ENCODE measurements at places on chromosomes 13 and 19. TPM values are rescaled to one million over a fixed set of nuclear protein-coding genes. Genes with fewer than 3 reads are reported as not detected.

ANGPTL8 gene
- 0.38 TPM for polyA plus RNA-seq

DNA sequence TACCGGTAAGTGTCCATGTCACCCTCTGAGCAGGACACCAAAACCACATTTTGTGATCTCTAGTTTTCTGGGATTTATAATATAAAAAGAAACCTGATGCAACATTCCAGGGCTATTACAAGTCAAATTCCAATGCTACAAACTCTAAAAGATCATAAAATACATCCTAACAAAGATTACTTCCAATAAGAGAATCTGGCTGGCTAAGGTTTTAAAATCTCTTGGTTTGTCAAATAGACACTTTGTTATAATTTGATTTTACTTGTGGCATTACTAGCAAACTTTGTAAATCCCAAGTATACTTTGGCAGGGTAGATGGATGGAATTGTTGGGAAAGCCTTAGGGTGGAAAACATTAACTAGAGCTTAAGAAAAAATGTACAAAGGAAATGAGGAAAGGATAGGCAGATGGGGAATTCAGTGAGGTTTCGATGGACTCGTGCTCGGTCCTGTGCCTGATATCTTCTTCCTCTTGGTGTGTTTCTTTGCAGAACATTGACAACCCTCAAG, 74.0 kb upstream of the POMP start:
- DNase-seq, result no peak

GRIK5 gene
- polyA plus RNA-seq, result 4.8 TPM

DNA sequence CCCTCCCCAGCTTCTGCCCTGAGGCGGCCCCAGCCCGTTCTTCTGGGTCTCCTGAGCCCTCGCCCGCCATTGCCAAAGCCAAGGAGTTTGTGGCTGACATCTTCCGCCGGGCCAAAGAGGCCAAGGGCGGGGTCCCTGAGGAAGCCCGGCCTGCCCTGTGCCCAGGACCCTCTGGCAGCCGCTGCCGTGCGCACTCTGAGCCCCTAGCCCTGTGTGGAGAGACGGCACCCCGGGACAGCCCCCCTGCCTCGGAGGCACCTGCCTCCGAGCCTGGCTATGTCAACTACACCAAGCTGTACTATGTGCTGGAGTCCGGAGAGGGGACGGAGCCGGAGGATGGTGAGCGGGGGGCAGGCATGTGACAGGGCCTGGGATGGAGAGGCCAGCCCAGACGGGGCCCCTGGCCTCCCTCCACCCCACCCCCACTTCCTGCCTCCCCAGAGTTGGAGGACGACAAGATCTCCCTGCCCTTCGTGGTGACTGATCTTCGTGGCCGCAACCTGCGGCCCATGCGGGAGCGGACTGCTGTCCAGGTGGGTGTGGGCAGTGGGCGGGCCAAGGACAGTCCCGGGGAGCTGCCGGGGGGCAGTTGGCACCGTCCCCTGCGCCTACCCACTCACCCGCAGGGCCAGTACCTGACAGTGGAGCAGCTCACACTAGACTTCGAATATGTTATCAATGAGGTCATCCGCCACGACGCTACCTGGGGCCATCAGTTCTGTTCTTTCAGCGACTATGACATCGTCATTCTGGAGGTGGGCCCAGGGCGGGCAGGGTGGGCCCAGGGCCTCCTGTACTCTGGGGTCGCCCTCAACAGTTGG, 7.0 kb downstream of the DCAF15 start:
- DNase-seq, result no peak

IZUMO4 gene
- 32.8 TPM for polyA plus RNA-seq

MED4 gene
- polyA plus RNA-seq, result 34.9 TPM

METTL21C gene
- not detected for polyA plus RNA-seq

- DNase-seq, result no peak
These were observed 19.9 kb upstream of the CYP4F8 start for GRCh38 chr19:15595069-15595468.

GRCh38 chr19:4139614-4140236, 13.7 kb upstream of the CREB3L3 start:
- DNase-seq, result peak; percentile 84

GRCh38 chr13:23960566-23961156, 63.4 kb upstream of the C1QTNF9B start:
- no peak for DNase-seq

- no peak for DNase-seq
These were observed 5.2 kb downstream of the AKT2 start for GRCh38 chr19:40279761-40280607.

DNA sequence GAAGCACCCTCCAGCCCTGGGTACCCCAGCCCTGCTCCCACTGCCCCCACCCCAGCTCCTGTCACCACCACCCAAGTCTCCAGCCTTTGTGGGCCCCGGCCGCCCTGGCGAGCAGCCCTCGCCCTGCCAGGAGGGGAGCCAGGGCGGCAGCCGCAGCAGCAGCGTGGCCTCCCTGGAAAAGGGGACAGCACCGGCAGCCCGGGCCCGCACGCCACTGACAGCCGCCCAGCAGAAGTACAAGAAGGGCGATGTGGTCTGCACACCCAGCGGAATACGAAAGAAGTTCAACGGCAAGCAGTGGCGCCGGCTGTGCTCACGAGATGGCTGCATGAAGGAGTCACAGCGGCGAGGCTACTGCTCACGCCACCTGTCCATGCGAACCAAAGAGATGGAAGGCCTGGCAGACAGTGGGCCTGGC, 3.9 kb downstream of the CIC start:
- no peak for DNase-seq

GRCh38 chr13:40220299-40220935, 446.0 kb downstream of the FOXO1 start:
- DNase-seq, result no peak

DNA sequence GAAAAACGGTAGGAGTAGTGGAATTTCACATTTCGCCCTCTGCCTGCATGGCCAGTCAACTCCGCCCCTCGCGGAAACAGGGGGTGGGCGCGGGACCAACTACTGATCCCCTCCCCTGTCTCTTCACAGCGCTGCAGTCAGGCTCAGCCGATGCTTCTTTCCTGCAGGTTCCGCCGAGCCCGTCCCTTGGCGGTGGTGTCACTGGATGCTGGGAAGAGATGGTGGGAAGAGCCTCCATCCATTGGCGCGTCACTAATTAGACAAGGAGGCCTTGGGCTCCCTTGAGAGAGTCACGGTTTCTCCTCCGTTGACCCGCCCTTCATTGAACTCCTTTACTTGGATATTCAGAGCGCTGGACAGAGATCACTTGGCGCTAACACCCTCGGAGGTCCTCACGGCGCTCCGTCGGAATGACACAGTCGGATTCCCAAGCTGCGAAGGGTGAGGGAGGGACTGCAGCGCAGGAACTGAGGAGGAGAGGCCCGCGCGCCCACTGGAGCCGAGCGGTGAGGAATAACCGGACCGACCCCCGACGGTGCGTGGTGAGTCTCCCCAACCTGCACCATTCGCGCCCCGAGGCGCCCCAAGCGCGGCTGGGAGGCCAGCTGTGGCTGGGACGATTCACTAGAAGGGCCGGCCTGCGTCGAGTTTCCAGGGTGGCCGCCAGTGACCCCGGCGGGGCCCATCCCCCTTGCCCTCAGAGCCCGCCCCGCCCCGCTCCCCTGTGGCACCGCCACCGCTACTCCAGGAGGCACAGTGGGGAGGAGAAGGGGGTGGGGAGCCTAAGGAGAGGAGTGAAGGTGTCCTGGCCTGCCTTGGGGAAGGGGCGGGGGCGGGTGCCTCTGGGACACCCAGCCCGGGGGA, 11.2 kb upstream of the CEACAM21 start:
- DNase-seq, result no peak

PGLYRP2 gene
- polyA plus RNA-seq, result not detected

DNA sequence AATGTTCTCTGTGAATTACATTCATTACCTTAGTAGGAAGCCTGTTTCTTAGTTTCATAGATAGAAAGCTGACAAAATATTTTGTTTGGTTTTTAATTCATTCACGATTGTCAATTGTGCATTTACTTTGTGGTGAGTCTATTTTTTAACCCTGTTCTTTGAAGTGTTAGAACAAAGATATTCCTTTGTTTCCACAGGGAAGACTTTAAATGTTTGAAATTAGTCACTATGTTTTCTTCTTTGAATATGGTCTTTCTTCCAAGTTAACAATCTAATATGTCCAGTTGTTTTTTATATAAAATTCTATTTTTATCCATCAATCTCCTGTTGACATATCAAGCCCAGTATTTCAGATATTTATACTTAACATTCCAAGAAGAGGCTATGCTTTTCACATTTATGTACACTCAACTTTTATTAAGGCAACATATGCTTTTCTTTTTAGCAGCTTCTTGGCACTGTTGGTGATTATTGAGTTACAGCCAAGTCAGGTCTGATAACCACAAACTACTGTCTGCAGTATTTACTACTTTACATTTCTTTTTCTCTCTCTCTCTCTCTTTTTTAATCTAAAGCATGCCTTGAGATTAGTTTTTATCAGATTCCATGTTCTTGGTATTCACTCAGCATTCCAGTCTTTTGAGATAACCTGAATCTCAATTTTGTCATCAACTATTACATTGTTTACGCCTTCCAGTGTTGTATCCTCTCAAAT, 812.8 kb upstream of the SLC10A2 start:
- DNase-seq, result no peak

NUMBL gene
- polyA plus RNA-seq, result 14.7 TPM

ZNF229 gene
- 1.8 TPM for polyA plus RNA-seq

DNA sequence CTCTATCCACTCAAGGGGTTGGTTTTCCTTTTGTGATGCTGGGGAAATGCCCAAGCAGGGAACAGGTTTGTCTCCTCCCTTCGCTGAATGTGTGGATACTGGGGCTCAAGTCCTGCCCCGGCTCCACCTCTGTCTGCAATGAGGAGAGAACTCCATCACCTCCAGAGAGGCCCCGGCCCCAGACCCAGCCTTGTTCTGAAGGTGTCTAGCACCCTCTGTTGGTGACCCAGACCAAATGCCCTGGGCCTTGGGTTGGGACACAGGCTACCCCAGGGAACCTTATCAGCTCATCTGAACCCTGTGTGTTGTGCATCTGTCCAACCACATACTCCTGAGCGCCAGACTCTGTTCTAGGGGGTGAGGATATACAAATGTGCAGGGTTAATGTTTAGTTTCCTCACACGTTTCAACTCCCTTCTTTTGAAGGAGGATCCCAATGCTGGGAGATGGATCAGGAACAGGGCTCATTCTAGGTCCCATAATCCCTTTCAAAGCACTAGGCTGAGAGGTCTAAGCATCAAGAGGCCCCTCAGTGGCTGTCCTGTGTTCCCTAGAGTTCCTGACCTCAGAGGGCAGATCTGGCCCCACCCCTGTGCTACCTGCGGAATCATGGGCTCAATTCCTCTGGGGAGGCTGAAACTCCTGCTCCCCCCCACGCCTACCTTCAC, 112.5 kb upstream of the SLC7A1 start:
- peak; percentile 73 for DNase-seq

CYP2A6 gene
- polyA plus RNA-seq, result not detected

GRCh38 chr19:54875506-54875905, 1.5 kb downstream of the FCAR start:
- no peak for DNase-seq

- no peak for DNase-seq
These were observed 89.2 kb downstream of the DHRS12 start for GRCh38 chr13:51714663-51715168.

Data from pancreas (tissue), 10 donors.